Stimulated activated CD8-positive, alpha-beta memory T cell treated with anti-CD3 and anti-CD28 coated beads, Interleukin-12 subunit alpha, Interleukin-12 subunit beta, amount 100 ng/mL, for 4 hours (primary cell): ENCODE measurements at places on chromosomes 1 and 21.

- no peak for DNase-seq
Measured at GRCh38 chr1:109764561-109765482, 1.1 kb upstream of the EPS8L3 start.

DNA sequence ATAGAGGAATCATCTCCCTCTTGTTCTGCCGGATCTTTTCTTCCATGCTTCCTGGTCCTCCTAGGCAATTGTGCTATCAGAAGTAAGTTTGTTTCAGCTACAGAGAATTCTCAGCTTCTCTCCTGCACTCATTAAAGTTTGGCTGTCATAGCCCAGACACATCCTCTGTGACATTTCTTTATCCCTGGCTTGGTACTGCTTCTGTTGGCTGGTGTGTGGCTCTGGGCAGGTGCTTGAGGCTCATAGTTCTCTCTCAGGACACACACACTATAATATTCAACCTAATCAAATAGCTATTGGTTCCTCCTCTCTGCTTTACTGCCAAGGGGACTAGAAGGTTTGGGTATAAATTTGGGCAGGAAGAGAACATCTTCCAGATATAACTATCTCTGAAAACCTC is 172.1 kb downstream of the ROR1 start:
- DNase-seq = no peak

GRCh38 chr1:170168265-170168664 is 22.5 kb downstream of the NTMT2 start:
- DNase-seq = no peak

DNA sequence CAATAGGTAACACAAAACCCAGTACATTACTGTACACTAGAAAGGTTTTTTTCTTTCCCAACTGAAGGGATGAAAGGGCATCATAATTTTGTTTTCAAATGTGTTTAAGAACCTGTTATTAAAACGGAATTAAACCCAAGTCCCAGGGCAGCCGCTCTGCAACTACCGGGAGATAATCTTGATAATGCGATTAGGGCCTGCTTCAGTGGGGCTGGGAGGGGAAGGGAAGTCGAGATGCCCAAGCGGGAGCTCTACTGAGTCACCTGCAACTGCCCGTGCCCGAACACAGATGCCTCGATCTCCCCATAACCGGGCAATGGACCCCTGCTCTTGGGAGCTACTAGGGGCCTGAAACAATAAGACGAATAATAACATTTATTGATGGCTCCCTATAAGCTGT is 61.4 kb downstream of the KAZN start:
- DNase-seq = no peak

DNA sequence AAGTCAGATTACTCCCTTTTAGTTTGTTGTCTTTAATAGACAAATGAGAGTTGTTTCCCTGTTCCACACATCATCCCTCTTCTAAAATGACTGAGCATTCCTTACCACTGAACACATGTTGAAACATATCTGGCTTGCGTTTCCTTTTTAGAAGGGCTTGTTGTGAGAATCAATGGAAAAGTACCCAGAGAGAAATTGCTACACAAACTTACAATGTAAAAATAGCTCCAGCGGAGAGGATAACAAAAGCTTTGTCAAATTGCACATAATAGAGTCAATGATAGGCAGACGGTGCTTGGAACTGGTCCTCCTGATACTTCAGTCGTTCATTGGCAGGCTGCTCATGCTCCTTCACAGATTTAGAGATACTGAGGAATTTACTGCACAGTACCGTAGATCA is 123.9 kb downstream of the CYYR1 start:
- DNase-seq = no peak
